Foreskin keratinocyte (primary cell): ENCODE measurements at places on chromosomes 4 and X. TPM values are rescaled to one million over a fixed set of nuclear protein-coding genes. Genes with fewer than 3 reads are reported as not detected.

DNA sequence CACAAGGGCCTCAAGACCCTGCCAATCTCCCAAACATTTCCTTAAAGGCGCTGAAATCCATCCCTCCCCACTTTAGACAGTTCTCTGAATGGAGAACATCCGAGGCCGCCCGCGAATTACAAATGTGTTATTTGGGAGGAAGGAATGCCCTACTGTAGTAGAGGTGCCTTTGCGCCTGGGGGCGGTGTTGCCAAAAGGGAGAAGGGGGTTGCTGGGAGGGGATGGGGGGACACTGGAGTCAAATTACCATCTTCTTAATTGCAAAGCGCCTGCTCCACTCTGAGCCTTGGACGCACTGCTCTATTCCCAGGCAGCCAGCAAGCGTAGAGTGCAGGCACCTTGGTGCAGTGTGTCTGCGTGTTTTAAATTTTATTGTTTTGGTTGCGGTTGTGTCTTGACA, 2.7 kb downstream of the TMEM255A start:
- DNase-seq: no peak

DNA sequence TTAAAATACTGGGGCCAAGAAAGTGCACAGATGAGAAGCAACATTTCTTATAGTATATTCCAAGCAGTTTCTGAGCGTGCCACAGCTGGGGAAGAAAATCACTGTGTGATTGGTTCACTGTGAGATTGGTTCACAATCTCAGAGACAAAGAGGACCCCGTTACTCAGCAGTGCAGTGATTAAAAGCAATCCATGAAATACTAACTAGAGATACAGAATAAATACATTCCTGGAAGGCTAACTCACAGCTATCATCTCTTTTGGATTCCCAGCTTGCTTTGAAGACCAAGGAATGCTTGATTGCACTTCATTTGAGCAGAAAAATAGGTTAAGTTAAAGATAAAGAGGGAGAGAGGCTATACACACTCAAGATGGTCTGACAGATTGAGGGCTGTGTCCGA, 132.1 kb upstream of the RAPGEF2 start:
- DNase-seq: no peak

The GPR173 gene
- total RNA-seq: 0.35 and 0.75 TPM in 2 replicates

- no peak for DNase-seq
Measured at GRCh38 chrX:16284842-16285241, 117.6 kb downstream of the MAGEB17 start.

The HEPH gene
- 0.11 and 1.1 TPM in 2 replicates for total RNA-seq

The NUDT11 gene
- total RNA-seq: 12.0 and 12.5 TPM in 2 replicates

The BEND2 gene
- not detected in 2 replicates for total RNA-seq

DNA sequence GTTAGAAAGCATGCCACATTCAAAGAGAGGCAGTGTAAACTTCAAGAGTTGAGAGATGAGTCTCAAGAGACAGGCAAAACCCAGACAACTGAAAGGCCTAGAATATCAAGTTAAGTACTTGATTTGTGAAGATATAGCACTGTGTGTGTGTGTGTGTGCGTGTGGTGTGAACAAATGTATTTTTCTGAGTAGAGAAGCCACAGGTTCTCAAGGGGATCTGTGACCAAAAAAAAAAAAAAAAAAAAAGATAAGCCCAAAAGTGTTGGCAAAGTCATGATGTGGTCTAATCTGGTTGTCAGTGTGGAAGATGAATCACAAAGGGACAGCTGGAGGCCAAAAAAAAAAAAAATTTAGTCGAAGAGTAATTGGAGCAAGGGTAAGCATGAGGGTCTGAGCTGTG, 3.9 kb downstream of the RIPPLY1 start:
- DNase-seq: no peak

DNA sequence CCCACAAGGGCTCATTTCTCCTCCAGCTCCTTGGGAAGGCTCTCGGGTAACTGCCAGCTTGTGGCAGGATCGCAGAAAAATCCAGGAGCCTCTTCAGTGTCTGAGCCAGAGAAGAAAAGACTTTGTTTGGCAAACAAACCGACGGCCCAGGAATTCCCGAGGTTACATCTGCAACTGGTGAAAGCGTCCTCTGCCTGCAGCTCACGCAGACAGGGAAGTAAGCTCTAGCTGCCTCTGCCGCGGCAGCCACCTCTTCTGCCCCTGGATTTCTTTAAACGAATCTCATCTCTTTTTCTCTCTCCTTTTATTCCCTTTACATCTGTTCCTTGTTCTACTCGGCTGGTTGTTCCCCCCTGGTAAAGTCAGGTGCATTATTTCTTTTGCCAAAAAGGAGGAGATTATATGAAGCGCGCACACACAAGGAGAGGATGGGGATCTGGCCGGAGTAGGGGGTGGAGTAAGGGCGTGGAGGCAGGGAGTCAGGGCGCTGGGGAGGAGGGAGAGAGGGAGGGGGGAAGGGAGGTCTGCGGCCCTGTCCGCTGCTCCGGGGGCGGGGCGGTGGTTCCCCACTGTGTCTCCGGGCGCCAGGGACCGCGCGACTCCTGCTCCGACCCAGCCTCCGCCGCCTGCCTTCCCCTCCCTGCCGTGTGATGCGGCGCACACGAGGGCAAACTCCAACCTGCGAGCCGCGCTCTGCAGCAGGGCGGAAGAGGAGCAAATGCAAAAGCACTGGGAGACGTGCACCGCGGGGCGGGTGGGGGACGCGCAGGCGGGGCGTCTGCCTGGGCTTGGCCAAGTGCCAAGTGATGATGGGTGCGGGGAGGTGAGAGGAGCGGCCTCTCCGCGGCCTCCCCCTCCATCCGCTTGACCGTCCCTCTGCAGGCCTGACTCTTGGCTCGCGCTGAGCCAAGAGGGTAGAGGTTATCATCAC, at the start of gene DCHS2:
Gene DCHS2, minus strand, starts transcription at position 459 of the 931 bp plus-strand sequence. Its CDS starts 444 bp downstream, at position 15.
- no peak for DNase-seq

DNA sequence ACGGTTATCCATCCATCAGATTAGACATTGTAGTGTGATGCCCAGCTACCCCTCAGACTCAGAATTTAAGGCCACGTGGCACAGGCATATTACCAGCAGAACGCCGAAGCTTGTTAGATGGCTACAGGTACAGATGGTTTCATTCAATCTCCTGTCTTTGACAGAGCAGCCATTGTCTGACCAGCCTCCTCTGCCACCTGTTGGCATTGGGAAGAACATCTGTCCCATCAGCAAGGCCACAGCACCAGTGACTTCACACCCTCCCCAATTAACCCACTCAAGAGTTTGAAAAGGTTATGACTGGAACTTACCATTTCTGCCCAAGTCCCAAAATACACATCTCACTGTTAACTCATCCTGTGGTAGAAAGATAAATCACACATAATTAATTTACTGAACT, 22.0 kb upstream of the PHKA2 start:
- no peak for DNase-seq

- no peak for DNase-seq
Measured at GRCh38 chrX:104995546-104995945, 224.9 kb downstream of the TEX13A start.

- DNase-seq: no peak
Measured at GRCh38 chrX:72247206-72247942, 8.5 kb upstream of the ERCC6L start.

GRCh38 chrX:49958727-49959485, 36.5 kb downstream of the CLCN5 start:
- DNase-seq: no peak

- DNase-seq: peak; percentile 51
Measured at GRCh38 chr4:134544303-134544770, 342.7 kb upstream of the PABPC4L start.

DNA sequence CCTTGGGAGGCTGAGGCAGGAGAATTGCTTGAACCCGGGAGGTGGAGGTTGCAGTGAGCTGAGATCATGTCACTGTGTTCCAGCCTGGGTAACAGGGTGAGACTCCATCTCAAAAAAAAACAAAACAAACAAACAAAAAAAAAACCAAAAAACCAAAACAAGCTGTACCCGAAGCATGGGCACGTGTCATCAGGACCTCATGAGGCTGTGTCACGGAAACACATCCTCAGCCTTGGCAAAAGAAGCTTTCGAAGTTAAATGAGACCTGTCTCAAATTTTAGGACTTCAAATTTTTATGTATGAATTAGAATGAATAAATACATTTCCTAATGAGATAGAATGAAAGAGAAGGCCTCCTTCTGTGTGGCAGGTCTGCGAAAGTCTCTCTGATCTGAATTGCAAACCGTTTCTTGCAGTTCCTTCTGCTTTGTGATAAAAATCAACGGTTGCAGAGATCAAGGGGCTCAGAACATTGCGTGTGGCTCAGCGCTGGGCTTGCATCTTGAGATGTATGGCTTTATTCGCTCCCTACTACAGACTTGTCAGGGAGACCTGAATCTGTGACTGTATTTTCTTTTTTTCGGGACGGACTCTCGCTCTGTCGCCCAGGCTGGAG, 19.5 kb upstream of the CRLF2 start:
- DNase-seq: no peak

GRCh38 chrX:119237562-119237942, 1.5 kb downstream of the PGRMC1 start:
- no peak for DNase-seq

GRCh38 chr4:145716200-145716599, 36.3 kb downstream of the C4orf51 start:
- peak; percentile 63 for DNase-seq

- peak; percentile 20 for DNase-seq
Measured at GRCh38 chrX:119729408-119730201, 28.8 kb upstream of the SOWAHD start.

DNA sequence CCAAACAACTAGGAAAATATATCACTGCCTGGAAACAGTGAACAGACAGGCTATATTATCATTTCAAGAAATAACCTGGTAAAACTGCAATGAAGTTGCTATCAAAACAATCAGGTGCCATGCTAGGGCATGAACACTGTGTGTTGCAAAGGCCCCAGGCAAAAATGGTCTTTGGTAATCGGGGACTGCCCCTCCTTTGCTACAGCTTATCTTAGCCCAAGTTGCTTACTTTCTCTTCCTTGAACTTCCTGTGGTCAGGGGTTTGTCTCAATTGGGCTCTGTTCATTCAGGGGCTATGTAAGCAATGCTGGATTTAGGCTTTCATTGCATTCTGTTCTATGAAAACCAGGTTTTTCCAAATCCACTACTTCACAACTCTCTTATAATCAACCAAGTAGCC, 30.4 kb downstream of the SCML1 start:
- no peak for DNase-seq

The FAM120C gene
- total RNA-seq: 4.3 and 4.4 TPM in 2 replicates

The POF1B gene
- total RNA-seq: 10.2 and 10.6 TPM in 2 replicates

GRCh38 chrX:135347381-135348016, 38.2 kb downstream of the ETDC start:
- DNase-seq: no peak

DNA sequence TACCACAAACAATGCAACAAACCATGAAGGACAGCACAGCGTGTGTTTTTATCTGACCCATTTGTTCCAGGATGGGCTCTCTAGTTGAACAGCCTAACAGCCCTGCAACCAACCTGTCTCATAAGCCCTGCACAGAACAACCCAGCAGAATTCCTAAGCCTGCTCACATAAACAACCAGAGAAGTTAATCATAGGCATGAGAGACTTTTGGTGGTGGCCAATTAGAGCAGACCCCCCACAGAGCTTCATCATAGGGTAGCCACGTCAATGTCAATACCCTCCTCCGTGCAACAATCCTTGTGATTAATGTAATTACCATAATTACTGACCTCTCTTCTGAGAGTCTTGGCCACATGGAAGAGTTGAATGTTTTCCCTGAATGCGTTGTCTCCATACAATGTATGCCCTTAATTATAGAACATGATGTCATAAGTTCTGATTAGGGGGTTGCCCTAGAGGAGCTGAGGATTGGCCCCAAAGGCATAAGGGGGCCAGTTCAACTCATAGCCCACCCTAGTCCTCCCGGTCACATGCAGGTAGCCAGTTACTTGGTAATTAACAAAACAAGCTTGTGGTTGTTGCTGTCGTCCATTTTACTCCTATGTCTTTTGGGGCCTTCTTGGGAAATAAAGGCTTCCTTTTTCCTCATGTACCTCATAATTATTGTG, 92.7 kb downstream of the SYNPO2 start:
- DNase-seq: no peak

- DNase-seq: no peak
Measured at GRCh38 chrX:144790148-144790547, 457.2 kb upstream of the SPANXN1 start.

The SSX2 gene
- not detected in 2 replicates for total RNA-seq

- no peak for DNase-seq
Measured at GRCh38 chr4:36610628-36611027, 329.2 kb downstream of the DTHD1 start.

- DNase-seq: no peak
Measured at GRCh38 chrX:13574600-13574999, 5.2 kb downstream of the EGFL6 start.

The TEX13C gene
- not detected in 2 replicates for total RNA-seq

DNA sequence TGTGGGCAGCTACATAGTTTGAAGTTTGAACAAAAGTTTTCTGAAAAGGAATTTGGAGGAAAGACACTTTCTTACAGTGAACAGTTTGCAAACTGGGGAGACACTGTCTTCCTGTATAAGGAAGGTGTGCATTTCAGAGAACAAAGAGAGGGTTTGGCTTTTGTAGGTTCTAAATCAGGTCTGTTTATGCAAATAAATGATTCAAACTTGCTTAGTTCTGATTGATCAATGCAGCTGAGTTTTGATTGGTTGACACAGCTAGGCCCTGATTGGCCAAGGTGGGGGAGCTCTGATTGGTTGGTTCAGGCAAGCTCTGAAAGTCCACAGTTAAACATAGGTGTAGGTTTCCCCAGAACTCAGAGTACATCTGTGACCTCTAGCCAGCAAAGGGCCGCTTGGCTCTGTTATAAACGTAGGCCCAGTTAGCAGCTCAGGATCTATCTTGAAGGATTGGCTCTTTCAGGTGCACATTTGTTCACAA, 63.0 kb upstream of the ENPP6 start:
- no peak for DNase-seq

- no peak for DNase-seq
Measured at GRCh38 chr4:109029987-109030386, 267.1 kb upstream of the ETNPPL start.

DNA sequence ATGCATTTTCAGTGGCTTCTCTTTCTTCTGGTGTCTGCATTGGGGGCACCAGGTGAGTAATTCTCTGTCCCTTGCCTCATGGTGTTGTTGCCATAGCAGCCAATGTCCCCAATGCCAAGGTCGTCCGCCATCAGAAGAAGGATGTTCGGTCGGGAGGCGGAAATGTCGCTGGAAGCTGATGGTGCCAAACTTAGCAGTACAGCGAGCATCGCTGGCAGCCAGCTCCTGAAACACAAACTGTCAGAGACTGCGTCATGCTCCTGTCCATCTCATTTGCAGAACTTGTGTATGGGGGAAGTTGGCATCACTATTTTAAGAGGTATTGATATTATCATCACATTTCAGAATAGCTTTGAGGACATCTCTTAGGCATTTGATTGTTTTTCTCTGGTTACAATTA, 29.1 kb upstream of the ARSD start:
- no peak for DNase-seq

DNA sequence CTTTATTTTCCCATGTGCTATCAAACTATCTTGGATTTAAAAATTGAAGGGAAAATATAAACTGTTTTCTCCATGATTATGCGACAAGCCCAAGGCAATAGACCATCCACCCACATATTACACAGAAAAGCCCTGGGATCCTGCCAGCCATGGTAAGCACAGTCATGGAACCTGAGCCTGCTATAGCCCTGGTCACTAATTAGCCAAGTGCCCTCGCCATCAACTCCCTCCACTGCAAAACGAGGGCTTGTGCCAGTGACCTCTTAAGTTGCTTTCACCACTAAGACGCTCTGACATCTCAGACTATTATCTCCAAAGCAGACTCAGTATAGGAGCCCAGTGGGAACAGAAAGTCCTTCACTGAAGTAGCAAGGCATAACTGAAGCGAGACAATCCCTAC, 69.2 kb downstream of the NLGN4X start:
- DNase-seq: no peak
